ENCODE measurements at places on chromosomes 16 and 17. TPM values are rescaled to one million over a fixed set of nuclear protein-coding genes. Genes with fewer than 3 reads are reported as not detected.

DNA sequence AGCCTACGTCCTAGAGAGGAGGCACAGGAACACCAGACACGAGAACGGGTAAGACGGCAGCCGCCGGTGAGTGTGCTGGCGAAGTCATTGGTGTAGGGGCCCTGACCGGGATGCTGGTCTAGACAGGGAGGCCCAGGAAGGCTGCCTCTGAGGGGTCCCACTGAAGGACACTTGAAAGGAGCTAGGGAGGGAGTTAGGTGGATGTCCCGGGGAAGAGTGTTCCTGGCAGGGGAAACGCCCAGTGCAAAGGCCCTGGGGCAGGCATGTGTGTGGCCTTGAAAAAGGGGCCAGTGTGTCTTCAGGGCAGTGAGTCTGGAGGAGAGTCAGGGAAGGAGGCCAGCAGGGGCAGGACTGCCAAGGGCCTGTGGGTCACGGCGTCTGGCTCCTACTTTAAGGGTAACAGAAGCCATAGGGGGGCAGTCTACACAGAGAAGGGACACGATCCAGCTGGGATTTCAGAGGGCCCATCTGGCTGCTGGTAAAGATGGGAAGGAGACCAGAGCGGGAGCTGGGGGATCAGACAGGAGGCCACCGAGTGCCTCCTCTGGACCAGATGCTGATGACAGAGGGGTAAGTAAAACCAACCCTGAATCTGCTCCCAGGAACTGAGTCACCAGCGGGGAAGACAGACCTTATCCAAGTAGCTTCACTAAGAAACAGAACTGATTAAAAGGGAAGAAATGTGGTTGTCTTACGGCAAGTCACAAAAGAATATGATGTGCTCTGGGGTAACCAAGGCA lies 115.9 kb downstream of the LITAF start:
- DNase-seq, result no peak

DNA sequence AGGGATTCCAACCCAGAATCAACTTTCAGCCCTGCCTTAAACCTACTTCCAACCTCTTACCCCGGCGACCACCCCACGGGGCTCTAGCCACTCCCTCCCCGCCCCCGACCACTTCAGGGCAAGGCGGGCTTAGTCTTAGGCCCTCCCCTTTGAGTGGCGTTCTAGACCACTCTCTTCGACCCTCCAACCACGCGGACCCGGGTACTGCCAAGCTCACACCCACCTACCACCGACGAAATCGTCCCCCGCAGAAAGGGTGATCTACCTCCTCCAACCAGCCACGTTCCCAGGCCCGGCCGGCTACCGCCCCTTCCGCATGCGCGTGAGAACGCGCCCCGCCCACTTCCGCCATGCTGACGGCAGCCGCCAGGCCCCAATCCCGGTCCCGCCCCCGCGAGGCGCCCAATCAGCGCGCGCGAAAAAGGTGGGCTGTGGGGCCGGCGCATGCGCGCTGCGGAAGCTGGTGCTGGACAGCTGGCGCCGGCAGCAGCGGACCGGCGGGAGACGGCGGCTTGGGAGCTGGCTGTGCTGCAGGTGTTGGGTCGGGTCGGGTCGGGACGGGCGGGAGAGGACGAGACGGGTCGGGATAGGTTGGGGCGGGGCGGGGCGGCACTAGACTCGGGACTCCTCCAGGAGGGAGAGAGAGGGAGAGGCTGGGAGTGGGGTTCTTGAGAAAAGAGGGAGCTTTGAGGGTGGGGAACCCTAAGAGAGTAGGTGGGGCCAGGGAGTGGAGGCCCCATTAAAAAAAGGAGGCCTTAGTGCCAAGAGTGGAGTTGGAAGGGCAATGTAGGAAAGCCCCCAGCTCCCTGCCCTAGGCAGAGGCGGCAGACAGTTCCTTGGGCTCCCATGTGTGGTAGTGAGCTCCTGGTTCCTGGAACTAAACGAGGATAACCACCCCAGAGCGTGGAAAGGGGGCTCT lies at the start of gene NAT9:
Gene NAT9 (minus strand): TSS at position 302 of the 919 bp plus-strand sequence. CDS start 647 bp downstream, outside the sequence.
- DNase-seq, result peak; percentile 100

GRCh38 chr17:3966720-3967363 lies 2.6 kb upstream of the ATP2A3 start:
- no peak for DNase-seq

DNA sequence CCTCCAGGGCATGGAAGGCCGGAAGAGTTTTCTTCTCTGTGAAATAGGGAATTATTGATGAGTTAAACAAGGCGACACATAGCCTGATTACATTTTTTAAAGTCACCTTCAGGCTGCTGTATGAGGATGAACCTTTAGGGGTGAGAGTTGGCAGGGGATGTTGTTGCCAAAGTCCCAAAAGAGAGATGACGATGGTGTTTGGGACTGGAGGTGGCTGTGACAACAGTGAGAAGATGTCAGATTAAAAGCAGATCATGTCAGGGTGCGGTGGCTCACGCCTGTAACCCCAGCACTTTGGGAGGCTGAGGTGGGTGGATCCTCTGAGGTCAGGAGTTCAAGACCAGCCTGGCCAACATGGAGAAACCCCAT lies 16.8 kb upstream of the ASGR2 start:
- no peak for DNase-seq

Gene TEX19
- total RNA-seq, result 0.48 TPM

Measured in endodermal cell (in vitro differentiated cells).